ENCODE measurements at places on chromosomes 16 and 17.

DNA sequence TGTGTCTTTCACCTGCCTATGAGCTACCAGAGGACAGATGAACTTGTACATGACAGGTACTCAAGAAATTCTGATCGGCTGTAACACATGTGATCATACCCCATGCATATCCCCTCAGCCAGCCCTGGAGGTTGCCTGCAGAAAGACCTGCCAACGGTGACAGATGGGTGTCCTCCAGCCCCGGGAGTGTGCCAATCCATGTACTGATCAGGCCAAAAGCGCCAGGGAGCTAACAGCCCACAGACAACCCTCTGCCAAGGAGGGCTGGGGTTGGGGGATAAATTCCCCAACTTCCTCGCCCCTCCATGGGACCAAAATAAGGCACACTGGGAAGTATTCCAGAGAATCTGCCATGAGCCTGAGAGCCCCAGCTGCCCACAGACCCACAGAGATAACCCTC, 189.4 kb downstream of the CCT6B start:
- DNase-seq = no peak

DNA sequence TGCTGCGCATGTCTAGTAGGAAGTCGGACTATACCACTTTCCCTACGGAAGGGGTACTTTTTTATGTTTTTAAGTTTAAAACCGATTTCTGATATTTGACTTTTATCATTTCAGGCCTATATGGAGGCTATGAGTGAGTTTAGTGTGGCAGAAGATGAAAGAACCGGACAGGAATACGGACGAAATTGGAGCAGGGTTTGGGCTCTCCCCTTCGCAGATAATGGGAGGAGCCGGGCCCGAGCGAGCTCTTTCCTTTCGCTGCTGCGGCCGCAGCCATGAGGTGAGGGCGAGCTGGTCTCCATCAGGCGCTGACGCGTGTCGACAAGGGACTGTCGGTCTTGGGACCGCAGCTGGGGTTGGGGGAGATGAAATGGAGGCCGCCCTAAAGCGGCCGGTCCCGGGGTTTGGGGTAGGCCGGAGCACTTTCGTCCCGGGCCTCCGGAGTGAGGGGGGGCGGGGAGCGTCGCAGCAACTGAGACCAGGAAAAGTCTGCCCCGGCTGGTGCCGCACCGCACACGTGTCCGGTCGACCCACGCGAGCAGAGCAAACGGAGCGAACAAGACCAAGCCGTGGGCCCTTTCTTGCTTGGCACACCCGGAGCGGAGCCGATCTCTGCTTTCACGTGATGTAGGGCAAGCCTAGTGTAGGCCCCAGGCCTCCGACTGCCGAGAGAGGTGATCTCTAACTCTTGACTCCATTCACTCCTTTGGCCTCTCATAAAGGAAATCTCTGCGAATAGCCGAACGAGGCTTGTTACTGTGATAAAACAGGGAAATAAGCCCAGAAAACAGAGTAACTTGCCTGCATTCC, at the start of gene RPL19:
RPL19 (plus strand) TSS at position 214 of the 810 bp plus-strand sequence; CDS start at position 276, 62 bp downstream.
- DNase-seq = peak; percentile 82

DNA sequence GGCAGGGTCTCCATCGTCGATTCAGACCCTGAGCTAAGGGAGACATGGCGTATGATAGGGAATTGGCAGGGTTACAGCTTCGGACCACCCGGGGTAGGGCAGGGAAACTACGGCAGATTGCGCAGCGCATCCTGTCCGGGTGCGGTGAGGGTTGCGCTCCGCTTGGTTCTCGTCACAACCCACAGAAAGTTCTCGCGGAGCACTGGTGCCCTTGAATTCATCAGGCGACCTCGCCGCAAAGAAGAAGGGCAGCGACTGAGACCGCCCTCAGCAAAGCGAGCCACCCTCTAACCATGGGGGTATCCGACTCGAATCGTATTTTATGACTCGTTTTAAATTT, 1.2 kb downstream of the HS3ST3B1 start:
- DNase-seq = no peak

- DNase-seq = no peak
Measured at GRCh38 chr17:9258115-9259015, 237.1 kb downstream of the NTN1 start.

DNA sequence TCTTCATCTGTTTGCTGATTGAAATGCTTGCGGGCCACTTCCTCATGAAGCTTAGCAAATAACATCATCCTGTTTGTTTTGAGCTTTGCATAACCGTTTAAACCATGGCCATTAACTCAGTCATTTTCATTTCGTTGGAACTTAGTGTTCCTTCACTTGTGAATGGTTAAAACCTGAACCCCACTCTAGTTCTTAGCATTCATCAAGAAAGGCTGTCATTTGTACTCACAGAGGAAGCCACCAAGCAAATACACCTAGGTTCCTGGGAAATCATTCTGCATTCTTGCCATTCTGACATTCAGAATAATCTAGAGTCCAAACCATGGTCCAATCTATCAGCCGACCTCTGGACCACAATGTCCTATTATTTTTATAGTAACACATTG, 8.4 kb upstream of the TAT start:
- DNase-seq = no peak

Measured in hippocampal formation (tissue), 2 donors.